ENCODE measurements at places on chromosomes 5 and 9.

DNA sequence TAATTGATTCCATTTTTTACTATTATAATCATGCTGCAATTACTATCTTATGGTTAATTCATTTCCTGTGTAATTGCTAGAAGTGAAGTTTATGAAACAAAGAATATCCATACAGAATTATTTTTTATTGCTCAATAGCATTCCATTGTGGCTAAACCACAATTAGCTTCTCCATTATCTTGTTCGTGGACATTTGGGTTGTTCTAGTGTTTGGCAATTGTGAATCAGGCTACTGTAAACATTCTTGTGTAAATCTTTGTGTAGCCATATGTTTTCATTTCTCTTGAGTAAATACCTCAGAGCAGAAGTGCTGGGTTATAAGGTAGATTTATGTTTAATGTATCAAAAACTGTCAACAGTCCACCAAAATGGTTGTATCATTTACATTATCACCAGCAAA lies 341.1 kb downstream of the MAT2B start:
- DNase-seq: no peak

- no peak for DNase-seq
These were observed 214.2 kb downstream of the ELAVL2 start for GRCh38 chr9:23611869-23612268.

DNA sequence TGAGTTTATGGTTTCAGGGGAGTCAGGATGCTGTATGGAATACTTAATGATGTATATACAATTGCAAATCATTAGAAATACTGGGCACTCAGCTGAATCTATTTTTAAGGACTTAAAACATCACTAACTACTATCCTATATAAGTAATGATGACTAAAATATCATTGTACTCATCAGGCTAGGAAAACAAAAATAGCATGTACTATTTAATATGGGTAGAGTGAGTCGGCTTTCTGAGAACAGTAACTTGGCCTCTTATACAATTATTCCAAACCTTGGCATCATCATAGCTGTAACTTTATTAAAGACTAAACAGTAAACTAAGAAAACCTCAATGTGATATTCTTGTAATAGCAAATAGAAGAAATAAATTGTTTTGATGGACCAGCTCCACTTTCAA lies 94.5 kb downstream of the PJA2 start:
- DNase-seq: no peak

GRCh38 chr5:94928891-94929290 lies 310.4 kb downstream of the SLF1 start:
- no peak for DNase-seq

GRCh38 chr5:176489077-176489476 lies 40.9 kb downstream of the FAF2 start:
- DNase-seq: no peak

All from ELF-1 (cell line).